Fibroblast of skin of right biceps (primary cell): ENCODE measurements at places on chromosomes 5 and 9.
A peak's percentile ranks its signal among the peaks of the same experiment; 100 is the strongest.

DNA sequence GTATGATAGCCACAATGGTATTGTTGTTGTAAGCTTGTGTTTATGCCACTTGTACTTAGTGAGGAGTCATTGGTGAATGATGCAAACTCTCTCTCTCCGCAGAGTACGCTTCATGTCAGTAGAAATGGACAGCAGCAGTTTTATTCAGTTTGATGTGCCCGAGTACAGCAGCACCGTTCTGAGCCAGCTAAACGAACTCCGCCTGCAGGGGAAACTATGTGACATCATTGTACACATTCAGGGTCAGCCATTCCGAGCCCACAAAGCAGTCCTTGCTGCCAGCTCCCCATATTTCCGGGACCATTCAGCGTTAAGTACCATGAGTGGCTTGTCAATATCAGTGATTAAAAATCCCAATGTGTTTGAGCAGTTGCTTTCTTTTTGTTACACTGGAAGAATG is 18.8 kb downstream of the ZBTB34 start:
- no peak for DNase-seq

- peak; percentile 43 for DNase-seq
These were observed 315.5 kb downstream of the FER start for GRCh38 chr5:109063223-109063622.

GRCh38 chr5:76709762-76710161 is 6.2 kb upstream of the F2R start:
- DNase-seq = peak; percentile 91

DNA sequence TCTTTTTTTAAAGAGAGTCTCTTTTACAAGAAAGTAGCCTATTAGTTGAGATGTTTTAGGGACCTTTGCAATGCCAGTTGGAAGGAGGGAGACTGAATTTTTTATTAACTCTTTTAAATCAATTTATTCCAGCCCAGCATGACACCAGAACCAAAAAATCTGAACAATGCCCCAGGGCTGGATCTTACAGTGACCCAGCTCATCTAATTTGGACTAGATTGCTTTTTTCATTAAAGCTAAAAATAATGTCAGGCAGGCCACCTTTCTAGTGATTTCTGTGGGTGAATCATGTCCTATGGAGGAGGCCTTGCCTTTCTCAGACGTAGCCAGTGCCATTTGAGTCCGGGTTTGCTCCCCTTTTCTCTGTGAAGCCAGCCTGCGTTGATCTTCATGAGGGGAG is 38.8 kb downstream of the MAP1B start:
- DNase-seq = no peak

- DNase-seq = peak; percentile 89
These were observed 8.5 kb downstream of the TNC start for GRCh38 chr9:115109486-115109885.

- peak; percentile 74 for DNase-seq
These were observed 113.0 kb downstream of the GAPVD1 start for GRCh38 chr9:125374443-125375309.

DNA sequence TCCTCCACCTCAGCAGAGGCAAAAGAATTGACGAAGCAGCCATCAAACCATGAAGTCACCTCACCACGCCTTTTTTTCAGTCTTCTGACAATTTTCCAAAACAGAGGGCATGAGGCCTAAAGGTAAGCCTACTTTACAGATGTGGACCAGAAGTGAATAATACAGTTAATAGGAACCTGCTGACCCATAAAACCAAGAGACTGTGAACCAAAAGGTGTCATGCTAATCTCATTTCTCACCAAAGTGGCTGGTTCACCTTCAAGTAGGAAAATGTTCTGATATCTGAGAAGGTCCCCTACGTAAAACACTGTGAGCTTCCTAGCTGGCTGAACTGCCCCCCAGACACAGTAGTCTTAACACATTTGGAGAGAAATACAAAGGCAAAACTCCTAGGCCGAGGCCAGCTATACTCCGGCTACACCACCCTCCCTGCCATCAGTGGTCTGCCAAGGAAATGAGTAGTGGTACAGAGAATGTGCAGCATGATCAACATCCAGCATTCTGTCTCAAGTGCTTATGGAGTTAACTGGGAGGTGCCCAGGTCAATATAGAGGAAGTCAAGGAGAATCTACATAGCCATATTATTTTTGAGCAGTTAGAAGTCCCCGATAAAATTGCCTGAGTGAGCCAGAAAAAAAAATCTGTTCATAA is 19.3 kb upstream of the F2RL2 start:
- peak; percentile 65 for DNase-seq

DNA sequence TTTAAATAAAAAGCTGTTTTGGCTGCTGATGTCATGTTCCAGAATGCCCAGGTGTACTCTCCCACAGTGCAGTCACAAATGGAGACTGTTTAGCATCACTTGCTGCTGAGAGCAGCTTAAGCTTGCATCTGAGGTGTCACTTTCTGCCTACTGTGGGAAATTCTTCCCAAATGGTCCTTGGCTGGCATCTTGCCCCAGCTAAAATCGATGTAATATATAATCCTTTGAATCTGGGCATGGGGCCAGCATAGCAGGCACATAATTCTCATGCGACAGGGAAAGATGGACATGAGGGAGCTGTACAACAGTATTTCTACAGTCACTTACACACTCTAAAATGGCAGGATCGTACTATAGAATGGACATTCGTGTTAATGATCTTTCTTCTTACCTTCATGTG is 144.3 kb downstream of the MACIR start:
- no peak for DNase-seq

- DNase-seq = peak; percentile 17
These were observed 1548.6 kb downstream of the EFNA5 start for GRCh38 chr5:106121972-106122605.

DNA sequence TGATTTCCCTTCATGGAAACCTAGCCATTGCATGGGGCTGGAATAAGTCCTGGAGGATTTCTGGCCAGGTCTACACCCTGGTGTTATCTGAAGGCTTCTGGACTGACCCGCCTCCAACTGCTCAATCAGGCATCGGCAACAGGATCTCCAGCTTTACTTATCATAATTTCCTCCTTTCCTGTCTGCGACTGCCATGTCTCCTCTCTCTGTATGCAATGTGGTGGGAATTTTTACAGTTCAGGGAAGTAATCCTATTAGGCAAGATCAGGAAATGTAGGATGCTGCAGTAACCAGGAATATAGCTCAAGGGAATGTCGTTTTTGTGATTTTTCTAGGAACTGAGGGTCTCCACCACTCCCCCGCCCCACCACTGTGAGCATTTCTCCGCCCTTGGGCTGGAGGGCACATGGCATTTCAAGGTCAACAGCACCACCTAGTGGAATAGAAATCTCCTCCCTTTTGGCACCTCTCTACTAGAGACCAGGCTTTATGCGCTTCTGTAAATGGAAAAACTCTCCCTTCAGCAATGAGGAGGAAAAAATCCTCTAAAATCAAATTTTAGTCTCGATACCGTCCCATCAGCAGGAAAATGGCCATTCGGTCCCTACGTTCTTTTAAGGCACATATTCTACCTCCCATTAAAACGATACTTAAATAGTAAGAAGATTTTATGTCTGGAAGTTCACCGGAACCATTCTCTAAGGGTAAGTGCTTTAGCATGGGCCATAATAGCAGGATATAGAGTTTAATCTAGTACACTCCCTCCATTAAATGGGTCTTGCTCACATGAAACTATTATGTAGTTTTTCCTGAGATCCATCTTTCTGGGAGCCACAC is 93.0 kb downstream of the YTHDC2 start:
- peak; percentile 51 for DNase-seq

- DNase-seq = no peak
These were observed 7.8 kb downstream of the NOL6 start for GRCh38 chr9:33465596-33466564.

DNA sequence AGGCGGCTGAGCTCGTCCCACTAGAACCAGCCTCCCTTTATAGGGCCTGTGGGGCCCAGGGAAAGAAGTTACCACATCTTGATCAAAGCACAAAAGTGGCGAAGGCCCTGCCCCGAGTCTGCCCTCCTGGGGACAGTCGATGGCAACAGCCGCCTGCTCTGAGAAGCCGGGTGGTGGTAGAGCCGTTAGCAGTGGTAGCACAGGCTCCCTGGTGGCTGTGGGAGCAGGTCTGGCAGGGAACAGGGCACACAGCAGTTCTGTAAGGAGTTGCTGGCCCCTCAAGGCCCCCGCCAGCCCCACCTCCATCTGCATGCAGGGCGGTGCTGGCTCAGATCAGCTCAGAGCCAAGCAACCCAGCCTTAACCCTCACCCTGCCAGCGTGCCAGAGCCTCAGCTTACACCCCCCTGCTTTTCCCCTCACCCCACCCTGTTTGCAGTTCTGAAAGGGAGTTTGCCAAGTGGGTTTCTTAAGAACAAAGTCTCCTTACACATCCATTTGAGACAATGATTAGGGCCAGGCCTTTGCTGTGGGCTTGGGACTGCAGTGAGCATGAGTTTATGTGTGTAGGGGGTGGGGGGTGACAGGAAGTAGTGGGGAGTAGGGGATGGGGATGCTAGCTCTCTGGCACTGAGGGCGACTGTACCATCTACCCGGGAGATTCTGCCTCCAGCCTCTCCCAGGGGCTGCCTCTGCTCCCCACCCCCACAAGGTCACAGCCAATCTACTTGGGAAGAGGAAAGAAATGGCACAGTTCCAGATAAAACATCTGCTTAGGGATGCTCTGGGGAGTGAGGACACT is 11.8 kb downstream of the ACSL6 start:
- no peak for DNase-seq

GRCh38 chr5:178318382-178318781 is 85.8 kb upstream of the PHYKPL start:
- no peak for DNase-seq

DNA sequence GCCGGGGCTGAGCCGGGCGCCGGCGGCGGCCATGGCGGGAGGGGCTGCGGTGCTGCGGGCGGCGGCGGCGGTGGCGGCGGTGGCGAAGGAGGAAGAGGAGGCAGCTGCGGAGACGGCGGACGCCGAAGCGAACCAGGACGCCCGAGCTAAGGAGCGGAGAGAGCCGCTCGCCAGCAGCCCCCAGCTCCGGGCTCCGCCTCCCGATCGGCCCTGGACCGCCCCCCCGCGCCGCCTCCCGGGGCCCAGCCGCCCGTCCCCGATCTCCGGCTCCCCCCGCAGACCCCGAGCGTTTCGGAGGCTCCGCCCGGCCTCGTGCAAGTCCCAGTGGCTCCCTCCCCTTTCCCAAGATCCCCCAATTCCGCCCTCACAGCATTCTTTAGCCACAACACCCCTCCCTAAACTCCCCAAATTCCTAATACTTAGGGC is at the start of gene ASTN2:
Gene ASTN2 (minus strand): TSS at position 152 of the 426 bp plus-strand sequence. CDS start 119 bp downstream, at position 33.
- DNase-seq = peak; percentile 7

DNA sequence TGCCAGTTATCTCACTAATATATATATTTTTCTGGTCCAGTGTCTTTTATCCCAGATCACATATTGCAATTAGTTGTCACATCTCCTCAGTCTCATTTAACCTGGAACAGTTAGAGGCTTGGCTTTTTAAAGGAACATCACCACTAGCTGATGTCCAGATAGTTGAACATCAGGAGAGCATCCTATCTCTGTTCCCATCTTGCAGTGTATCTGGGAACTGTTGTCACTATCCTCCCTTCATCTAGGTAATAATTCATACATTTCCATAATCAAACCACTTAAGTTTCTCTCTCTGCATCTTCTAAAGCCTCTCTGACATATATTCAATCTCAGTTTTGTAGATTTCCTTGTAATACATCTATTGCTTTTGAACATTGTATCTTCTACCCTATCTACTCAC is 175.7 kb downstream of the ARHGAP26 start:
- no peak for DNase-seq

DNA sequence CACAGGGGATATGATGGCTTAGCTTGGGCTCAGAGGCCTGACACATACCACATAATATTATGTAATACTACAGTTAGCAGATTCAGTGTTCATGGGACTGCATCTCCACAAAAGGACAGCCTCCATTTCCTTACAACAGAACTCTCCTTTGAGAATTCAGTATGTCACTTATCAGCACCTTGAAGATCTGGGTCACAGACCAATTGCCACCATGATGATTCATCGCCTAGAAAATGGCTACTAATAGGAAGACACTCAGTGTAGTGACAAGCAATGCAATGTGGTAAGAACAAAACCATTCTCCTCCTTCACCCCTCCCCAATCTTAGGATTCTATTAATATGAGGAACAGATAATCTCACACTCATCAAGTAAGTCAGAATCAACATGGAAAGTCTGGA is 38.7 kb upstream of the PRLR start:
- no peak for DNase-seq

GRCh38 chr9:30977965-30978364 is 1406.5 kb upstream of the ACO1 start:
- DNase-seq = no peak

GRCh38 chr5:133668458-133668857 is 56.1 kb upstream of the FSTL4 start:
- DNase-seq = no peak

DNA sequence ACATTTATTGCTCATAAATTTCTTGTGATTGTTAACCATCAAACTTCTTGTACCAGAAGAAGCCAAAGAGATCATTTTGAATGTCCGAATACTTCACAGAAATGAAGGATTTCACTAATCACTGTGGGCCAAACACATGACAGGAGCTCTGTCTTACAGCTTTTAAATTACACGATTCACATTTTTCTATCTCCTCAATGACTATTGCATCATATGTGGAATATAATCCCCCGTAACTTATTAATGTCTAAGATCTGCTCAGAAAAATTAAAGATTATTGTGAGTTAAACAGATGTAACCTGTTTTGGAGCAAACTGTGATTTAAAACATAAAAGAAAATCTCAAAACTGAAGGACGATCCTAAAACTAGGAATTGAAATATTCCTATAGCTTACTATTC is 645.2 kb upstream of the COX7C start:
- no peak for DNase-seq

DNA sequence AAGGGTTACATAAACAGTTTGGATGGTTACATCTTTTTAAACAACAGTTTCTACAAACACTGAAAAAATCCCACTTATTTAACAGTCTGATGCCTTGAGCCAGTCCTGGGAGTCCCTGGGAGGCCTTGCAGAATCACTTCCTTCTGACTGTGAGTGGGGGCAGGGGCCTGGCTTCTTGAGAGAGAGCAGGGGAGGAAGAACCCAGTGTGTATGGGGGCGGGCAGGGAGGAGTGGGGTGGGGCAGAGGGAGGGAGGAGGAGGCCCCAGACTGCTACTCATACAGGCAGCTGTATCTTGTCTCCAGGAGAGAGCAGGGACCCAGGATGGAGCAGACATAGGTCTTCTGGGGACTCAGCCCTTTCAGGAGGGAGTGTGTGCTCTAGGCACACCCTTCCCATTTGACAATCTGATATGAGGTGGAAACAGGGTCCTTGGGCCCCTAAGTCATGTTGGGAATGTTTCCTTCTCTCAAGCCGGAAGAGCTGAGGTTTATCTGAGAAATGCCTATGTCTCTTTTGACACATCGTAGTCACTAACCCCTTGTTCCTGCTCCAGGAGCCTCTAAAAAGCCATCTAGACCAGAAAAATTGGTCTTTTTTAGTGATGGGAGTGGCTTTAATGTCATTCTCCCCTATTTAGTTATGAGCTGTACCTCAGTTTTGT is 52.8 kb downstream of the IRF1 start:
- DNase-seq = peak; percentile 94
